ENCODE measurements at places on chromosomes 5 and 9.
A peak's percentile ranks its signal among the peaks of the same experiment; 100 is the strongest.

DNA sequence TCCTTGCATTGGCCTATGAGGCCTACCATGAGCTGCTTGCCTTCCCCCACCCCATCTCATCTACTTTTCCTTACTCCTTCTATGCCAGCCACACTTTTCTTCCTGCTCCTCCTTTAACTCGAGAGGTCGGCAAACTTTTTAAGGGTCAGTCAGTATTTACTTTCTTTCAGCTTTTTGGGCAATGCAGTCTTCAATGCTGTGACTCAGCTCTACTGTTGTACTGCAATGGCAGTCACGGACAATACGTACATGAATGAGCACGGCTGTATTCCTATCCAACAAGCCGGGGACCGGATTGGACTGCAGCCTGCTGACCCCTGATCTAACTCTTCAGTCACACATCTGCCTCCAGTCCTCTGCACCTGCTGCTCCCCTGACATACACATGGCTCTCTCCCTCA is 602 bp upstream of the ACTL7A start:
- DNase-seq, result no peak

GRCh38 chr9:35533398-35533797 is 43.5 kb downstream of the RUSC2 start:
- no peak for DNase-seq

DNA sequence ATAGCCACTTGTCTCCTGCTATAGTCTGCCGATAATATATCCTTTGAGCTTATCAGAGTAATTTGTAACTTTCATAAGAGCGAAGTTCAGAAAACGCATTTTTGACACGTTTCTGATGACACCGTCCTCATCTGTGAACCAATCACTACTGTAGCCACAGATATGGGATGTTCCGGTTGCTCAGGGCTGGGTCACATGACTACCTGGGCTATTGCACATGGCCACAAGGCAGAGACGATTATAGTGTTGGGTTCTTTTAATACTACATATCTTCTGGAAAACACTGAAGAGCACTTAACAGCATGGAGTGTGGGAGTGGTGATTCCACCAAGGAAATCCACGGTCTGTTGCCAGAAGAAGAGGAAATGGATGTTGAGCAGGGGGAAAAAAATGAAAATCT is 115.0 kb upstream of the ADRA1B start:
- no peak for DNase-seq

- no peak for DNase-seq
Measured at GRCh38 chr5:178797546-178798440, 62.0 kb upstream of the ZNF354B start.

GRCh38 chr5:52702877-52703276 is 84.8 kb upstream of the ITGA1 start:
- DNase-seq, result no peak

DNA sequence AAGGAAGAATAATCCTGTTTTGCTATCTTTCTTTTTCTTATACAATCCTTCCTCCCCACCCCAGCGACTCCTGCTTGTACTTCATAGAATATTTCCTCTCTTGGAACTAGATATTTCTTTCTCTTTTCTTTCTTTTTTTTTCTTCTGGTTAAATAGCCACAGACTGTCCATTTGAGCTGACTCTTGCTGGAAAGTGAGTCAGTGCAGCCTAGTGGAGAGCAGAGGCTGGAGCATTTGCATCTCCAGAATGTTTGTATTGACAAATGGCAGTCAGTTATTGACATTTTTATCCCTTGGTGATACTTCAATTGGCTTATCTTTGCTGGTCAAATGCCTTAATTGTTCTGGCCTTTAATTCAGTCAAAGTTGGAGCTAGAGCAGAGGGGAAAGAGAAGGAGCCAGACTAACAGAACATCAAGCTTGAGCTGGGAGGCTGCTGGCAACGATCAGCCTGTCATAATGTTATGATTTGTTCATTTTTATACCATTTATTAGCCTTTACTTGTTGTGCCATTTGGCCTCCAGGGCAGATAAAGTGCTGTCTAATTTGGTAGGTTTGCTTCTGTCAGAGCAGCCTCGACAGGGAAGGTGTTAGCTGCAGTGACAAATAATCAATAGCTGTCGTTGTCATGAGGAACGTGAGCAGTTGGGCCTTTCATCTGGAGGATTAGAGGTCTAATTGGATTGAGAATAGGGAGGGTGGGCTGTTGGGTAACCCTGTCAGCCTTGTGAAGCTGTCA is 69.0 kb downstream of the INVS start:
- DNase-seq, result no peak

DNA sequence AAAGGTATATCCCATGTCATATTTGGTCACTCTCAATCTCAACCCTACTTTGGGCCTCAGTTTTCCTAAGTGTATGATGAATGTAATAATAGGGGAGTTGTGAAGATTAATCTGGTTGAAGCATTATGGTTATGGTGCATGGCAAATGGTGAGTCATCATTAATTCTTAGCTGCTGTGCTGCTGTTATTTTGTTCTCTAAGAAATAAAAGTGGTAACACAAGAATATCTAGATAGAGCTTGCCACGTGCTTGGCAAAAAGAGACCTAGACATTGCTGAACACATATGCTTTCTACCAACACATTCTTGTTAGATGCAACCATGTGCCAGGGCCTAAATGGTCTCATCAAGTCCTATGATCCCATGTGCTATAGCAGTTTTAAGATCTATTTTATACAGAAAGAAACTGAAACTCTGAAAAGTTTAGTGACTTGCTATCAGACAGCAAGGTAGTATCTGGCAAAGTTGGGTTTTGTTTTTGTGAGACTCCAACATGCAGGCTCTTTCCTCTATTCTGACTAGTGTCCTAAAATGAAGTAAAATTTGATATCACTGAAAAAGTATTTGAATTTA is 699.9 kb upstream of the MEF2C start:
- DNase-seq, result no peak

DNA sequence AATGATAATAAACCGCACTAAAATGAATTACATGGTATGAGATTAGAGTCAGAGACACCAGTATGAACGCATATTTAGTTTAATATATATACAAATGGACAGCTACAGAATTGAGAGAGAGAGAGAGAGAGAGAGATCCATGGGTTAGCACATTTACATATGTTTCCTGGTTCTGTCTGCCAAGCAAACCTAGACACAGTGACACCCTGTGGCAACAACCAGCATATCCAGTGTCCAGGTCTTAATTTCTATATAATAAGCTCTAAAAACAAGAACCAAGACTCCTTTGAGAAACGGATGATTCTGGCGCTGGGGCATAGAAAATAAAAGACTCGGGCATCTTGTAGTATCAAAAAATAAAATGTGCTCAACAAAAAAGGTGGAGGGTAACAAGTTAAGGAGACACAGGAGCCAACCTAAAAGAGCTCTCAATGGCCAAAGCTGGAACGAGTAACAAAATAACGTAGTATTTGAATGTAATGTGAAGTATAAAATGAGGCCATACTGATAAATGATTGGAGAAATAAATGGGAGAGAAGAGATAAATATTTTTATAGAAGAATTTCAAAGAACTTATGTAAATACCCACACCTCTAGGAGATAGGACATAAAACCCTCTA is 84.5 kb downstream of the RFX3 start:
- DNase-seq, result peak; percentile 66

DNA sequence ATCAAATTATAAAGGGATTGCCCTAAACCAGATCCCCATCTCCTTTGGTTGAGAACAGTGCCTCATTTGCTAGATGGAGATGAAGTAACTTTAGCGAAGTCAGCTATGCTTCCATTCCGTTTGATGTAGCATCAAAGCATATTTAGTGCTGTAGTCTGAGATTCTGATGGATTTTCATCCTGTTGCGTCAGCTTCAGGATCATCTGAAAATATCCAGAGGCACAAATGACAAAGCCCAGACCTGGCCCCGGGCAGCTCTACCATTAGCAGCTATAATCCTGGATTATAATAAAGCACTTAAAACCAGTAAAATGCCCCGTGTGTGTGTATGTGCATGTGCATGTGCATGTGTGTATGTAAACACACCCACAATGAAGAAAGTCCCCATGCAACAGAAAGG is 44.7 kb downstream of the ERAP1 start:
- DNase-seq, result no peak

GRCh38 chr5:28855626-28856025 is 1817.2 kb upstream of the CDH9 start:
- DNase-seq, result no peak

GRCh38 chr5:120567066-120567465 is 103.0 kb downstream of the PRR16 start:
- DNase-seq, result no peak
